ENCODE measurements at places on chromosomes 12 and 14.

DNA sequence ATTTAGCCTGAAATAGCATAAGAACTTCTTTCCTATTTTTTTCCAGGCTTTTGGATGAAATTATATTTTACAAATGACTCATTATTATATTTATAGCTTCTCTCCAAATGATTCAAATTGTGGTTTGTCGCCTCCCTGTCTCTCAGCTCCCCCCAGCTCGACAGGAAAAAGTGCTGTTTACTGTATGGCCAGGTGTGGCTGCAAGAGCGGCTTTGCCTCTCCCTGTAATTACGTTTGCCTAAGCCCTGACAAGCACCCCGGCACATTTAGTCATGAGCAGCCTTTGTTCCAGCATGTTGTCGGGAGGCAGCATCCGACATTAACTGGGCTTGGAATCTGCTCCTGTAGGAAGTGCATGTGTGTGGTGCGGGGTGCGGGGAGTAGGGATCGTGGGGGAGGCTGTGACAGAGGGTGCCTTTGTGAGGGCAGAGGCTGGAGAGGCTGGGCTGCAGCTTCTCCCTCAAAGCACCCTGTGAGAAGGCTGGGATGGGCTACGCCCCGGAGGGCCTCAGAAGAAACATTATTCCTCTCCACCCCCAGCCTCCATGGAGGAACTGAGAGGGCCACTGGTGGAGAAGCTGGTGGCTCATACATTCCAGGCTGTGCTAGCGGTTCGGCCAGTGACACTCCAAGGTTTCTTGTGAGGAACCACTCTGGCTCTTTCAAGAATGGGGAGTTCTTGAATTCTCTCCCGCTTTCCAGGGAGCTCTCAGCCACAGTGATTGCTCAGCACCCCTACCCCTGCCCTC lies 42.1 kb upstream of the CTDSP2 start:
- no peak for DNase-seq

DNA sequence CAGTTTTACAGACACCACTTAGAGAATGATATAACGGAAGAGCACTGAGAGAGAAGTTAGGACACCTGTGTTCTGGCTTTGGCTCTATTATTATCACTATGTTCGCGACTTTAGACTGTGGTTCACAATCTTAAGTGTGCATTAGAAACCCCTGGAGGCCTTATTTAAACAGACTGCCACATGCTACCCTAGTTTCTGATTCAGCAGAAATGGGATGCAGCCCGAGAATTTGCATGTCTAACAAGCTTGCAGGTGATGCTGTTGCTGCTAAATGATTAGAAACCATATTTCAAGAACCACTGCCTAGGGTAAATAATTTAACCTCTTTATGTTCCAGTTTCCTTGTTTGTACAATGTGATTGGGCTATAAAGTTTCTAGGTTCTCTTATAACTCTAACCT lies 3.6 kb upstream of the RAD51AP1 start:
- no peak for DNase-seq

- no peak for DNase-seq
These were observed 131.5 kb upstream of the MGAT4C start for GRCh38 chr12:86387591-86388145.

DNA sequence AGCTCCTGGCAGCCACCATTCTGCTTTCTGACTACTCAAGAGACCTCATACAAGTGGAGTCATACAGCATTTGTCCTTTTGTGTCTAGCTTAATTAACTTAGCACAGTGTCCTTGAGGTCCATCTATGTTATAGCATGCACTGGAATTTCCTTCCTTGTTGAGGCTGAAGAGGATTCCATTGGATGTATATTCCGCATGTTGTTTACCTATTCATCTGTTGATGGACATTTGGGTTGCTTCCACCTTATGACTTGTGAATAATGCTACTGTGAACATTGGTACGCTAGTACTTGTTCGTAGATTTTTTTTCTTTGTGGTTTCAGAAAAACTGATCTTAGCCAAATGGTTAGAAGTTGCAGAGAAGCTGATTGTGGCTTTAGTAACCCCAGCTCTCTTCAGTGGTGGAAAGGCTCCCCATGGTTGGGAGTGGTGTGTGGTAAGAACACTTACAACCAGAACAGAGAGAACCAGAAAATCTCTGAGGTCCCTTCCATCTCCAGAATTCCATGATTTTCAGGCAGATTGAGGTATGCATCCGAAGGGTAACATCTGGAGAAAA lies 118.4 kb downstream of the SAMD4A start:
- no peak for DNase-seq
